ENCODE measurements at places on chromosomes 4 and X.
A peak's percentile ranks its signal among the peaks of the same experiment; 100 is the strongest.

DNA sequence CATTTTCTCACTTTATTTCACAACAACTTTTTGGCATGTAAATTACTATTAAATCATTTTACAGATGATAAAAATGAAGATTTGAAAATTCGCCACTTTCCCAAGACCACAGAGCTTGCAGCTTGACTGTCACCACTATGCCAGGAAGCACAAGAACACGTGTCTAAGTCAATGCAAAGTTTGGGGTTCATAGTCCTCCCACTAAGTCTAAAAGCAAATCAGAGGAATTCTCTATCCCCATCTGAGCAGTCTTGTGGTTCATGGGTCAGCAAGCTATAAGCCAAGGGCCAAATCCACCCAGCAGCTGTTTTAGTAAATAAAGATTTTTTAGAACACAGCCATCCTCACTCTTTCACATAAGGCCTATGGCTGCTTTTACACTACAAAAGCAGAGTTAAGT, 833.3 kb upstream of the INTU start:
- no peak for DNase-seq

DNA sequence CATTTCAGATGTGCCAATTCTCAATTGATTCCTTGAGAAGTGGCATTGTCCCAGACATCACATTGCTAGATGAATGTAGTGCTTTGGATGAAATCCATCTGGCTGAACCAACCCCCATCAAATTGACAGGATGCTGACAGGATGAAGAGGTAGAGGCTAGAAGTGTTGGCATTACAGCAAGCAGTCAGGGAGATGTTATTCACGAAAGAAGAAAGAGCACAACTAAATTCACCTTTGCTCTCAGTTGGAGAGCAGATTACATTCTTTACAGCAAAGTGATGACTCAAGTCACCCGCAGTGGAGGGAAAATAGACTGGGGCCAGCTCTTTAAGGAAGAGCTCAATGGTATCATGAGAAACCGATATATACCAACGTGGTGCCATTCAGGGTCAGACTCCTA, 259.6 kb downstream of the C4orf33 start:
- no peak for DNase-seq

GRCh38 chrX:105543283-105543682, 279.1 kb upstream of the NRK start:
- DNase-seq = no peak

DNA sequence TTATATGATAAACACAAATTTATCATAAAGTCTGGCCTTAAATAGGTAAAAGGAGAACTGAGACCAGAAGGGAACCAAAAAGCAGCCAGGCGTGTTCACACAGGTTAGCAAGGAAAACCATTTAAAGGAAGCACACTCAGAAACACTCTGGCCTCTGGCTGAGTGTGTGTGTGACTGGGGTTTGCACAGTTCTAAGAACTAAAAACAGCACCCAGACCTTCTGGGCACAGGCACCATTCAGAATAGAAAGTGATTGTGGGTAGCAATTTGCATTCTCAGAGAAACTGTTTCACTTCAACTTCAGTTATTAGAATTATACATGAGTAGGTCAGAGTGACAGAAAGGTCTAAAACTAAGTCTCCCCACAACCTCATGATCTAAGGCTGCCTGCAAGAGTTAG, 10.0 kb downstream of the GPR82 start:
- no peak for DNase-seq

DNA sequence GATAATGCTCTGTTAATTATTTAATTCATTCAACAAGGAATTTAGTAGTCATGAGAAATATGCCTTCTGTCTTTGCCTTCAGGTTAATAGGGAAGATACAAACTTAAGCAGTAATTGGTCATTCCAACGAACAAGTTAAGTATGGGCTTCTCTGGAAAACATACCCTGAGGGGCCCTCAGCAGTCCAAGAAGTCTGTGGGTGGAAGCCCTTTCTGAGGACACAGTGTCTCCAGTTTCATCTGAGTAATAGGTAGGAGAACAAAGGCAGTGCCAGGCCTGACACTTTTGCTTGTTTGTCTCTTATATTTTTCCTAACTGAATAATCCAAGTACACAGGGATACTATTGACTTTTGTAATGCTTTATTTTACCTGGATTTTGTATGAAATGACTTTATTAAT, 262.5 kb downstream of the FBXW7 start:
- DNase-seq = no peak

DNA sequence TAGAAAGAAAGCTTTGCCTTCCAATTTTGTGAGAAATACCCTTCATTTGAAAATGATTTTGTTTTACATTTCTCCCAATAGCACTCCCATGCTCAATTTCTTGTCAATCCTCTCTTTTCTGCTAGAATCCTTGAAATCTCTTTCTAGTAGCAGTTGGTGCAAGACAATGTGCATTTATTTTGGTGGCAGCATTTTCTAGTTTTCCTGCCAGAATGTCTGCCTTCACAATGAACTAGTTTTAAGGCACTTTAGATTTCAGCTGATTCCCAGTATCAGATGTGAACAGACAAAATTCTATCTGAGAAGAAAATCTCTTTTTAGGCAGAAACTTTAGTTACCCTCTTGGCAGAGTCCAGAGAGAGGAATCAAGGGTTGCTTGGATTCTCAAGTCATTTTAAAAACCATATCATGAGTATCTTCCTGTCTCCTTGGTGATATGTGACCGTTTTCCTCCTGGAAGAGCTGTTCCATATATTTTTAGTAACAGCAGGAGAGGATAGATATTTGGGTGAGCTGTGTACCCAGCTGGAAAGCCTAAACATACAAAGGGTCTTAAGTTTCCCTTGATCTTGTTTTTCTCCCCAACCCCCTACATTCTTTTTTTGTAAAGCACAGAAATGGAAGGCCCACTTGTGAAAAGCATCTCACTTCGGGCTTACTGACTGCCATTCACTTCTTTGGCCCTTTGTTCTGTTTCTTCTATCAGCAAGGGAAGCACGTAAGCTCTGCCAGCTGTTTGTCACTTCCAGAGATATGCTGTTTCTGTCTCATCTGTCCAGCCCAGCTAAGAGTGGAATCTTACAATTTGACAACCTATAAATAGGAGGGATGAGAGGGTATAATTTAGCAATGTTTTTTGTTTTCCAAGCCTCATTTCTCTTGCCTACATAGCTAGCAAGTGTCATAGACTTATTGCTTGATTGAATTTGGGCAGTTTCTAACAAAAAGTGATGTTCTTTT, 38.7 kb downstream of the TSPAN7 start:
- no peak for DNase-seq

DNA sequence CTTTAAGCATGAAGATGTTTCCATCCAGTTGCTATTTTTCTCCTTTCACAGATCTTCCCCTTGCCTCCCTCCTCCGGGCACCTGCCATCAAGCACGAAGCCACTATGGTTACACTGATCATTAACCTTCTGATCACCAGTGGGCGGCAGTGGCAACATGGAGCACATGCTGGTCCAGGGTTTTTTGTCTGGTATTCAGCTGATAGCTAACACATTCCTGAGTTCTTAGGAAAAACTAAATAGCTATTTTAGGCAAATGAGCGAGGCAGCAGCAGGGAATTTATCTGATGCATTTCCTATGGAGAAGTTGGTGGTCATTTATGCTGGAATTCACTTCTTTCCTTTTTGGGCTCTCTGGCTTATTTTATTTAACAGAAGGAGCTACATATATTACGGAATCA, 22.9 kb downstream of the SHISA3 start:
- no peak for DNase-seq

DNA sequence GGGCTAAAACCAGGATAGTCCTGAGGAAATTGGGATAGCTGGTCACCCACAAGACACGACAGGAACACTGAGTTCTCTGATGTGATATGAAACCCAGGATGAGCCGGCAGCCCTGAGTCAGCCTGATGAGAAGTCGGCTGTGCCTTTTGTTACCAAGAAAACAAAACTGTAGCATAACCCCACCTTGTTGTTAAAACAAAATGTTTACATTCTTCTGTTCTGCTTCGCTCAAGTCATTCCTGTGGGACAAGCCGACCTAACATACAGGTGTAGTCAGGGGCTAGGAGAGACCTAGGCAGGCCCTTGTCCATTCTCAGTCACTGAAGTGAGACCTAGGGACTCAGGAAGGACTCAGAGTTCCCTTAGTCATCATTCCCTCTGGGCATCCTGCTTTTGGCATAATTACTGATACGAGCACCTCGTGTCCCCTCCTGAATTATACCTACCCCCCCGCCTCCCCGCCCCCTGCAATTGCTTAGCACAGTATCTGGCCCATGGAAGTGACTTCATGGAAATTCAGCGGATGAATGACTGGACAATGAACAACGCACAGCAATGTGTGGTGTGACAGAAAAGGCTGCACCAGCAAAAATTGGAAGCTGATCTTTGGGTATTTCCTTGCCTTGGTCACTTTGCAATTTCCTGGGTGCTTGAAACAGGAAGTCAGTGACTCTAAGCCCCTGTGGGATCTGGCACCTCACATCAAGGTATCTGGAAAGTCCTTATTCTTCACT, 31.9 kb upstream of the TLR2 start:
- DNase-seq = no peak

DNA sequence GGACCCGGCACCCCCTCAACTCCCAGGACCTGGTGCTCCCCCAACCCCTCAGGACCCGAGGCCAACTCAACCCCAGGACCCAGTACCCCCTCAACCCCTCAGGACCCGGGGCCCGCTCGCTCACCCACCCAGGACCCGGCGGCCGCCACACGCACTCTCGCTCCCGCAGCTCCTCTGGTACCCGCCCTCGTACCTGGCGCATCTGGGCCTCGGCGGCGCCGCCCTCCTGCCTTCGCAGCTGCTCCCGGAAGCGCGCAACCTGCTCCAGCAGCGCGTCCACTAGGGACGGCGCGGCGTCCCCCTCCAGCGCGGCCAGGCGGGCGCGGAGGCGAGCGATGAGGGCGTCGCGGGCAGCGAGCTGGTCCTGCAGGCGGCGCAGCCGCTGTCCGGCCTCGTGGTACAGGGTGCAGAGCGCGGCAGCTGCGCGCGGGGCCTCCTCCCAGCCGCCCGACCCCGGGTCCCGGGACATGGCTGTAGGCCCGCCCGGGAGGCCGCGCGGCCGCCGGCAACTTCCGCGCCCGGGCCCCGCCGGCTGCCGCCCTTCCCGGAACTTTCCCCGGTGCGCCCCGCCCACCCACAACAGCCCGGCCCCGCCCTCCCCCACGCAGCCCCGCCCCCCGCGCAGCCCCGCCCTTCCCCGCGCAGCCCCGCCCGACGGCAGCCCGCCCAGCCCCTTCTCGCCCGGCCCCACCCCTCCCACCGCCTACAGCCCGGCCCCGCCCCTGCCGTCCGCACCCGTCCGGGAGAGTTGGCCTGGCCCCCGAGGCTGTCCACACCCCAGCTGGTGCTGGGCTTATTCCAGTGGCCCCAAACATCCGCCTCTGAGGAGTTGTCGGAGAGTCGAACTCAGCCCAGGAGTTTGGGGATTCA, at the start of gene TNIP2:
Gene TNIP2, minus strand, starts transcription at position 516 of the 870 bp plus-strand sequence. Its CDS starts 47 bp downstream, at position 469.
- DNase-seq = peak; percentile 86

DNA sequence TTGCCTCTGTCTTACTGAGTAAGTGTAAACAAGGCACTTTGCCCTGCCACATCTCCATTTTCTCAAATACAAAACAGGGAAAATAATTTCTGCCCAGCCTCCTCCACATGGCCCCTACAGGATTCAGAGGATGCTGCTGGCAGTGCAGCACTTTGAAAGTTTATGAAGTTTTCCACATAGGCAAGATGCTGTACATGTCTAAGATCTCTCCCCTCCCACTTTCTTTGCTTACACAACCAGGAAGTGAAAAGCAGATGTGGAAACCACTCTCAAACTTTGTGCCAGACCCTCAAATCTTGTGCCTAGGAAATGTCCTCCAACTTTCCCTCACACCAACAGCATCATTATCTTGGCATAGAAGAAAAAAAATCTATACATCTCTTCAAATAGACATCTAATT, 257.0 kb upstream of the LDB2 start:
- no peak for DNase-seq

GRCh38 chr4:76732246-76732645, 165.7 kb downstream of the SOWAHB start:
- no peak for DNase-seq

DNA sequence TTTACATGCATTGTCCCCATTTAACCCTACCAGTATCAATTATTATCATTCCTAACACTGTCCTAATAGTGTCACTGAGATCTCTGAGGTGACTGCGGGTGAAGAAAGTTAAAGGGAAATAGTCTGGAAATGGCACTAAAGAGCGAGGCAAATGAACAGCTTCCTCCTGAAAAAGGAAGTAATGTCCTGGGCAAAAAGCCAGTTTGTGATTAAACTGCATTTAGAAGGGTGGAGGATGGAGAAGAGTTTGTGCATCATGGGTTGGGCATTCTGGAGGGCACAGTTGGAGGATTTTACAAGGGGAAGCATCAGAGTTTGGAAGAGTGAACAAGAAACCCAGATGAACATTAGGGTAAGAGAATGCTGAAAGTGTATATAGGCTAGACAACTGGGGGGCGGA, 60.5 kb upstream of the SLC25A4 start:
- DNase-seq = no peak

DNA sequence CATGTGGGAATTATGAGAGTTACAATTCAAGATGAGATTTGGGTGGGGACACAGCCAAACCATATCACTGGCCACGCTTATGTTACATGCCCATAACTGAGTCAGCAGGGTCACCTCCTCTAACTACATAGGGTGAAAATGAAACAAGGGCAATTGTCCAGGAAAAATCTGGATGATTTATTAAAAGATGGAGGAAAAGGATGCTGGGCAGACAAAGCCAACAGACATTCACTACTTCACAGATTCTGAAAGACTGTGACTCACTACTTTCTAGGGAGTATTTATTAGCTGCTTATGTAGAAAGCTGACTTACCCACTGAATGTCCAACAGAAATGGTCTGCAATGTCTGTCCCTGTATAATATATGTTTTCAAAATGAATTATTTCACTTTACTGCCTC, 72.4 kb downstream of the APBB2 start:
- DNase-seq = no peak

GRCh38 chr4:72896515-72896914, 173.0 kb downstream of the COX18 start:
- DNase-seq = no peak

DNA sequence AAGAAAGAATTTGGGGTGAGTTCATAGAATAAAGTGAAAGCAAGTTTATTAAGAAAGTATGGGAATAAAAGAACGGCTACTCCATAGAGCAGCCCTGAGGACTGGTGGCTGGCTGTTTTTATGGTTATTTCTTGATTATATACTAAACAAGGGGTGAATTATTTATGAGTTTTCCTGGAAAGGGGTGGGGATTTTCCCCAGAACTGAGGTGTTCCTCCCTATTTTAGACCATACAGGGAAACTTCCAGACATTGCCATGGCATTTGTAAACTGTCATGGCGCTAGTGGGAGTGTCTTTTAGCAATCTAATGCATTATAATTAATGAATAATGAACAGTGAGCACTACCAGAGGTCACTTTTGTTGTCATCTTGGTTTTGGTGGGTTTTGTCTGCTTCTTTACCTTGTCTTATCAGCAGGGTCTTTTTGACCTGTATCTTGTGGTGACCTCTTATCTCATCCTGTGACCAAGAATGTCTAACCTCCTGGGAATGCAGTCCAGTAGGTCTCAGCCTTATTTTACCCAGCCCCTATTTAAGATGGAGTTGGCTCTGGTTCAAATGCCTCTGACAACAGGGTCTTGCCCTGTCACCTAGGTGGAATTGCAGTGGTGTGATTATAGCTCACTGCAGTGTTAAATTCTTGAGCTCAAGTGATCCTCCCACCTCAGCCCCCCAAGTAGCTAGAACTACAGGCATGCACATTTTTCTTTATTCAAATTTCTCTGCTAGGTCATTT, 27.1 kb downstream of the RAPGEF2 start:
- no peak for DNase-seq

GRCh38 chrX:136619899-136620505, 28.0 kb upstream of the CD40LG start:
- DNase-seq = peak; percentile 55

Data from CD4-positive, alpha-beta T cell treated with Interleukin-12 subunit alpha and Interleukin-12 subunit beta, for 1 hour (primary cell).